ENCODE measurements at places on chromosomes 13 and 19.

DNA sequence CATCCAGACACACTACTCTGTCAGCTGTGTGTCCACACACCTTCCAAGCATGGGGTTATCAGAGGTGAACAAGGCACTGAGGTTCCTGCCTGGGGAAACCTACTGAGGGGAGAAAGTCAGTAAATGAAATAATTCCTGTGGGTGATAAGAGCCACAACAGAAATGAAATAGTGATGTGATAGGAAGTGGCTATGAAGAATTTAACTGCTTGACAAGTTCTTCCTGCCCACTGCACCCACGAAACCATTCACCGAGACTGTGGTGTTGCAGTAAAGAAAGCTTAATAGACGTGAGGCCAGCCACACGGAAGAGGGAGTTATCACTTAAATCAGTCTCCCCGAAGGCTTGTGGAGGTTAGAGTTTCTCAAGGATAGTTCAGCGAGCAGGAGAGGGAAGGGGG lies 353.1 kb downstream of the UQCRFS1 start:
- DNase-seq, result no peak

DNA sequence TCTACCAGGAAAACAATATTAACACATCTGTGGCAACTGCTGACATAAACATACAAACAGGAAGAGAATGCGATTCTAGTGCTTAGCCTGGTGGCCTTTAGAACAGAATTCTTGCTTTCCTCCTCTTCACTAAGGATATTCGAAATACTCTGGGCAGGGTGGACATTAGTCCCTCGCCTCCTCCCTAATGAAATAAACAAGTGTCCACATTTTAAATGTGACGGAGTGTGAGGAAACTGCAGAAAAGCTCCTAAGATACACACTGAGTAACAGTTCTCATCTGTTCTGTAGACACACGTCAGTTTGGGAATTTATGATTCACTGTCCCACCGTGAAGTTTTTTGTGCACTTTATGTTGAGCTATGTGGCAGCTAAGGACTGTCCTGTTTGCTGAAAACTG lies 639 bp downstream of the STARD13 start:
- DNase-seq, result no peak

- DNase-seq, result no peak
Measured at GRCh38 chr13:44876782-44877324, 112.4 kb downstream of the NUFIP1 start.

- DNase-seq, result no peak
Measured at GRCh38 chr19:7842661-7843294, 12.8 kb downstream of the EVI5L start.

GRCh38 chr13:98622931-98623331 lies 46.0 kb upstream of the STK24 start:
- no peak for DNase-seq

DNA sequence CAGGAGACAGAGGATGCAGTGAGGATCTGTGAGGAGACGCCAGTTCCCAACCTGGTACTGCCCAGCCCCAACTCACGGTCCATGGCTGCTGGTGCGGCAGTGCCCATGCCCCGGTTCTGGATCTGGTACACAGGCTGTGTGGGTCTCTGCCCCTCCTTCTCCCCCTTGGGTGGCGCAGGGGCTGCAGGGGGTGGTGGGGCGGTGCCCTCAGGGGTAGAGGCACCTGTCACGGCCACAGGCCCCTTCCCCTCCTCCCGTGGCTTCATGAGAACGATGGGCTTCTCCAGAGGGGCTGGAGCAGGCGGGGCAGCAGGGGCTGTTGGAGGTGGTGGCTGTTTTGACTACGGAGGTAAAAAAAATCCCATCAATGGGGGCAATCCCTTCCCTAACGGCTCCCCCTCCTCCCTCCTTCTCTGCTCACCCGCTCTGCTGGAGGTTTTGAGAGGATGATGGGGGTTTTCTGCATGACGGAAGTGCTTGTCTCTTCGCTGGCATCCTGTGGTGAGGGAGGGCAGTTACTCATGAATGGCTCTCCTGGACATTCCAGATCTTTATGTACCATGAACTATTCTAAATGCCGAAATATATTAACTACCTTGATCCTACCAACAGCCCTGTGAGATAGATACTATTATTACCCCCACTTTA lies 7.1 kb downstream of the SMG9 start:
- DNase-seq, result no peak
